MG63 (cell line): ENCODE measurements at places on chromosomes 16 and 17. TPM values are rescaled to one million over a fixed set of nuclear protein-coding genes. Genes with fewer than 3 reads are reported as not detected.

ZNF469 gene
- total RNA-seq, result 0.67 and 0.82 TPM in 2 replicates

HSF4 gene
- total RNA-seq, result 3.9 TPM in 1 of 2 replicates, not detected in the other

SRSF1 gene
- total RNA-seq, result 402 and 601 TPM in 2 replicates

BCO1 gene
- total RNA-seq, result not detected in 2 replicates

ABCC12 gene
- total RNA-seq, result not detected in 2 replicates

SMIM36 gene
- total RNA-seq, result not detected in 2 replicates

ARL5C gene
- not detected in 2 replicates for total RNA-seq

IGSF6 gene
- total RNA-seq, result not detected in 2 replicates
